H9 (cell line): ENCODE measurements at places on chromosomes 2 and 18. TPM values are rescaled to one million over a fixed set of nuclear protein-coding genes. Genes with fewer than 3 reads are reported as not detected.

The CCDC68 gene
- not detected in 2 replicates for total RNA-seq

The TUBA4B gene
- not detected in 2 replicates for total RNA-seq

- no peak overlapping the region for H3K27ac ChIP-seq
- H3K4me3 ChIP-seq, result no peak overlapping the region
- DNase-seq, result no peak
- peaks cover 3% of the 10 kb centered on the region; the same call in 1 of the 2 replicates for H3K4me1 ChIP-seq
- H3K36me3 ChIP-seq, result peaks cover 3% of the 10 kb centered on the region
These were observed 73.6 kb downstream of the ARL6IP6 start for GRCh38 chr2:152791979-152792378.

DNA sequence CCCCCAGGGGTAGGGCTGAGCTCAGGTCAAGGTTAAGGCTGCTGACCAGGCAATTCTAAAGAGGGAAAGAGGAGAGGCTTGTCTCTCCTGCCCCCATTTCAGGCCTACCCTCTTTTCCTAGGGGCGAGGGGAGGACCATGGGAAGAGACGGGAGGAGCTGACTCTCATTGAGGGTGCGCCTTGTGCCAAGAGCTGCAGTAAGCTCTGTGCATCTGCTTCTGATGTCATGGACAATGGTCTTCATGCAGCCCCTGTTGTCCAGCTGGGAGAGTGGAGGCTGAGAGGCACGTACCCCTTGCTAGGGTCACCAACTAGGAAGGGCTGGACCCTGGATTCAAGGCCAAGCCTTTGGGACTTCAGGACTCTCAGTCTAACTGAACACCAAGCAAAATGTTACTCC is 45.2 kb downstream of the PTGR3 start:
- DNase-seq, result no peak
- no peaks in the 10 kb centered on the region for H3K27me3 ChIP-seq
- H3K36me3 ChIP-seq, result no peaks in the 10 kb centered on the region
- H3K4me1 ChIP-seq, result no peaks in the 10 kb centered on the region

GRCh38 chr2:36568516-36569246 is 29.3 kb downstream of the FEZ2 start:
- no peak overlapping the region for H3K4me3 ChIP-seq
- peaks cover 13% of the 10 kb centered on the region for H3K36me3 ChIP-seq
- no peak for DNase-seq
- no peaks in the 10 kb centered on the region for H3K27me3 ChIP-seq
- no peak overlapping the region for H3K27ac ChIP-seq

DNA sequence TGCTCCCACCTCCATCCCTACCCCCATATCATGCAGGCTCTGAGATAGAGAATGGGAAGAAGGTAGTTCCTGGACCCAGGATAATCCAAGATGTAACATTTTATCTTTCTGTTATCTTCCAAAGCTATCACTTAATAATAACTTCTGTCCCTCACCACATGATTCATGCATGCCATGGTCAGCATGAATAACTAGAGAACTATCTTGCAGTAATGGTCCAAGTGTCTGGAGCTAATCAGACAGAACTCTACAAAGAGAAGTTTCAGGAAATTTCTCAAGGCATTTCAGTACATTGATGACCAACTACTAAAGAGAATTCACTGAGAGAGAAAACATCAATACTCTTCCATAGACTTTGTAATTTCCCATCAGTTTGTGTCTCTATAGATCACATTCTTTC is 1469.7 kb upstream of the PIK3C3 start:
- H3K27ac ChIP-seq, result no peak overlapping the region
- H3K36me3 ChIP-seq, result no peaks in the 10 kb centered on the region
- no peaks in the 10 kb centered on the region for H3K27me3 ChIP-seq
- DNase-seq, result no peak
- no peak overlapping the region for H3K4me3 ChIP-seq

DNA sequence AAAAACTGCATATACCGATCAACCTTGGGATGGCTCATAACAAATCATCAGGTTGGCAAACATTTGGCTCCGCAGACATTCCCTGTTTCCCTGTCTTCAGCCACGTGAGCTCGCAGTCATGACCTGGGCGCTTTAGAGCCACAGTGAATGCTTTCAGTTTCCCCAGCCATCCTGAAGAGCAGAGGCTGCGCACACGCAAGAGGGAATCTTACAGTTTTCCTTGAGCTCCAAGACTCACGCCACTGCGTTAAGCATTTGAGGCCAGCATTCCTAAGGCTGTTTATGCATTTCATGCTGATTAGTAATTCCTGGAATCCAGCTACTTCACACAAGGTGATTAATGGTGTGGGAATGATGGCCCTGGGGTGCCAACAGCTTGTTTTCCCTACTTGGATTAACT is 95.1 kb downstream of the MTCL1 start:
- H3K27me3 ChIP-seq, result no peaks in the 10 kb centered on the region
- no peak overlapping the region; the same call in 2 of the 3 replicates for H3K4me3 ChIP-seq
- H3K36me3 ChIP-seq, result peaks cover 36% of the 10 kb centered on the region
- H3K27ac ChIP-seq, result peak overlapping the region; percentile 45
- peak; percentile 56 for DNase-seq
- peaks cover 15% of the 10 kb centered on the region for H3K4me1 ChIP-seq

The C2orf66 gene
- total RNA-seq, result not detected in 2 replicates

- peaks cover 37% of the 10 kb centered on the region for H3K27me3 ChIP-seq
- no peak within 1 kb of the TSS for H3K27ac ChIP-seq
- DNase-seq, result peak; percentile 66
- peak within 1 kb of the TSS; percentile 97 for H3K4me3 ChIP-seq
- H3K4me1 ChIP-seq, result peaks cover 3% of the 10 kb centered on the region; the same call in 1 of the 2 replicates
These were observed at the start of gene DSC3 for GRCh38 chr18:31042406-31043181. Gene DSC3 (minus strand): TSS chr18:31042742. CDS start chr18:31042660, 82 bp downstream.
